Panc1 (cell line): ENCODE measurements at places on chromosomes 1 and 21.

DNA sequence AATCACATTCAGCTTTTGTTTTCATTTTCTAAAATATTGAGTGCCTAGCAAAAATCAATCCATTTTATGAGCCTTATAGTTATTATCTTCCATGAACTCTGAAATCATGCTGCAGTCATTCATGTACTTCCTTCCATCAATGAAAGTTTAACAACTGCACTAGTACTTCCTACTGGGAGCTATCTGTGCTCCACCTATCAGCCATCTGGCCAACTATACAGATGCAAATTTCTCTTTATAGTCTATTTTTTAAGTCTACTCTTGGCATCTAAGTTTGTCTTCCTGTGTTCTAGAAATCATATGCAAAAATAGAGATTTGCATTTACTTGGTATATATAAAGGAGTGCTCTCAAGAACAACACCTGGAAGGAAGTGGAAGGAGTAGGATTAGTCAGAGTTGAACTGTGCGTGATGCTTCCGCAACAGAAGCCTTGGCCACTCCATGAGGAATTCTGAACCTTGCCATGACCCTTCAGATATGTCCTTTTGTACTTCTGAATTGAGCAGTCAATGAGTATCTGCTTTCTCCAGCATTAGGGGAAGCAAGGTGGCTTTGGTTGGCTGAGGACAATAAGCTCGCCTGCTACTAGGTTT is 403.2 kb upstream of the ADAMTS5 start:
- DNase-seq = no peak

GRCh38 chr1:225731491-225731890 is 46.1 kb upstream of the SRP9 start:
- no peak for DNase-seq

DNA sequence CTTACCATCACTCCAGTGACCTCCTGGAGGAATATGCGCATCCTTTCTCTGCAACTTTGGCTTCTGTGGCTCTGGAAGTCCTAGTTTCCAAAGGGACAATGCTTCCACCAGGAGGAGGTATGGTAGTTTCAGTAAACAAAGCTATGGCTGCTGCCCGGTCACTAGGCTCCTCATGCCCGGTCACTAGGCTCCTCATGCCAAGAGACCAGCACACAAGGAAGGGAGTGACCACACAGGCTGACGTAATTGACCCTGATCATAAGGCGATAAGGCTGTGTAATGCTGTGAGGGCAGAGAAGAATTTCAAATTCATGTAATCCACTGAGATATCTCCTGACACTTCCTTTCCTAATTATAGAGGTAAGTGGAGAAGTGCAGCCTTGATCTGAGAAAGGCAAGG is 102.9 kb downstream of the DTL start:
- DNase-seq = no peak

DNA sequence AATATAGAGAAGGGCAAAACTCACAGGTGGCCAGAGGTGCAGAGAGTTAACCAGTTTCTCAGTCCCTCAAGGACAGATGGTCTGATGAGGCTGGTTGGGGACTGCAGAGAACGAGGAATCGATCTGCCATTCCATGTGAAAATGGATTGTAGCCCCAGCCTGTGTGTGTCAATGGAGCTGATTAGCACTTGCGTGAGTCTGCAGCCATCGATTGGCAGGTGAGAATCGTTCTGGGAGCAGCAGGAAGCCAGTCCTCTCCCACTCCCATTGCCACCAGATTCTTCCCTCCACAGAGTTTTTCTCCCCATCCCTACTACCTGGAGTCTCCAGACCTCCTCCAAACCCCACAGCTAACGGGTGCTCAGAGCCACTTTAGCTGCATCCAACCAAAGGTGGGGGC is 18.3 kb upstream of the PSMB2 start:
- DNase-seq = no peak

- no peak for DNase-seq
These were observed 35.6 kb upstream of the PUM1 start for GRCh38 chr1:31101147-31101502.

DNA sequence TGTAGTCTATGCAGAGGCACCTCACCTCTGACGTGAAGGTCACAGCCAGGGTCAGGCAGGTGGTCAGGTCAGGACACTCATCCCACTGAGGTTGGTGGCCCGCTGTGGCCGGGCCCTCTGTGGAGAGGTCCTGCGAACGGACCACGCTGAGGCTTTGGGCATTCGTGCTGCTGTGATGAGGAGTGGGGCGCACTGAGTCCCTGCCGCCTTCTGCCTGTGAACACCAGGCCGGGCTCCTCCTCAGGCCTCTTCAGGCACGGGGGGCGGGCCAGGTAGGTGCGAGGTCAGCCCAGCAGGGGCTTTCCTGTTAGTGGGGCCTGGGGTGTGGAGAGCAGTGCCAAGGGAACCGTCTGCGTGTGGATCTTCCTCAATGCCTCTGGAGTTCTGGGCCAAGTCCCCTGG is 39.0 kb downstream of the COQ8A start:
- DNase-seq = no peak
